Stimulated activated CD4-positive, alpha-beta T cell treated with anti-CD3 and anti-CD28 coated beads, Interleukin-15, amount 100 ng/mL, for 1 hour (primary cell): ENCODE measurements at places on chromosomes 5 and 9.

GRCh38 chr9:97059626-97060025 lies 20.7 kb upstream of the CTSV start:
- no peak for DNase-seq

- DNase-seq: no peak
These were observed 992 bp downstream of the SPACA9 start for GRCh38 chr9:132879457-132880323.

DNA sequence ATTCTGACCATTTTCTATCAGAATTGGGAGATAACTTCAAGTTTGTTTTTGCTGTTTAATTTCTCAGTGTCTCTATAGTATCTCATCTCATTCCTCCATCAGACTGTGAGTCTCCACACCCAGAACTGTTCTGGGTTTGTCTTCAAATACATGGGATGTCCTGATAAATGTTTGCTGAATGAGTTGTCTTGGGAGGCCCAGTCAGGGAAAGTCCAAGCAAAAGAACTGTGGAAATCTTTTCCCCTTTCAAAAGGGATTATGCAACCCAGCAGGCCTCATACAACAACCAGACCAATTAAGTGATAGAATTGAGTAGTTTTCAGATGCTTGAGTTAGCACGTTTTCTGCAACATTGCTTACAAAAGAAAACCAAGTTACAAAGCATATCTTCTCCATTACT lies 324.4 kb downstream of the BRINP1 start:
- no peak for DNase-seq

DNA sequence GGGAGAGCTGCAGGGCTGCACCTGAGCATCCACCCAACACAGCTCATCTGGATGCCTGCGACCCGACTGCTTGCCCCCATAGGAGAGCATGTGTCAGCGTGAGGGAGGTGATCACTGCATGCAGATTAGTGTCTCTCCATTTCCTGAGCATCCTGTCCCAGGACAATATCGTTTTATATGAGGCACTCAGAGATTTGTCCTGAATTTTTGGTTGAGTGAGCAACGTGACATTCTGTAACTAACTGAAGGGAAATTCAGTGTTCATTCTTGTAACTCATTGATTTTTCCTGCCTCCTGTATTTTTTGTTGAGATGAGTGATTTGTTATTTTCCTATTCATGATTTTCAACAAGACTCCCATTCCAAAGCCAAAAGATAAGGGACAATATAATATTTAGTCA lies 20.7 kb upstream of the ANKRD34B start:
- DNase-seq: no peak

- DNase-seq: no peak
These were observed 344.2 kb downstream of the TMEM161B start for GRCh38 chr5:87924436-87924835.

DNA sequence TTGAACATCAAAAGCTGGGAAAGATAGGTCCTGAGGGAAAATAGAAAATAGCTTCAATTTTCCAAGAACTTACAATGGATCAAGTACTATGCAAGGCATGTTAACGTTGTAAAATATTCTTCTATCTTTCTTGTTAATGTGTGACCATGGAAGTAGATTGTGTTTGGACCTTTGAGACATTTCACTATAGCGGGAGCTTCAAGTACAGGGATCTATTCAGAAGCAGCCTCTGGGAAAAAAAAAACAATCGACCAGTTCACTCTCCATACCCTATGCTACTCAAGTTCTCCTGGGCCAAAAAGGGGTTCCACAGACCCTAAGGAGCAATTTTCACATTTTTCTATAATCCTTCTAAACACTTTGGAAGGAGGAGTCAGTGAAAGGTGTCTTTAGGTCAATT lies 54.1 kb upstream of the ATP10B start:
- no peak for DNase-seq

GRCh38 chr5:17620627-17621026 lies 10.4 kb downstream of the TAF11L12 start:
- DNase-seq: no peak

- no peak for DNase-seq
These were observed 7.8 kb downstream of the SH3PXD2B start for GRCh38 chr5:172446336-172447051.

GRCh38 chr5:116502138-116502537 lies 72.5 kb downstream of the SEMA6A start:
- no peak for DNase-seq

DNA sequence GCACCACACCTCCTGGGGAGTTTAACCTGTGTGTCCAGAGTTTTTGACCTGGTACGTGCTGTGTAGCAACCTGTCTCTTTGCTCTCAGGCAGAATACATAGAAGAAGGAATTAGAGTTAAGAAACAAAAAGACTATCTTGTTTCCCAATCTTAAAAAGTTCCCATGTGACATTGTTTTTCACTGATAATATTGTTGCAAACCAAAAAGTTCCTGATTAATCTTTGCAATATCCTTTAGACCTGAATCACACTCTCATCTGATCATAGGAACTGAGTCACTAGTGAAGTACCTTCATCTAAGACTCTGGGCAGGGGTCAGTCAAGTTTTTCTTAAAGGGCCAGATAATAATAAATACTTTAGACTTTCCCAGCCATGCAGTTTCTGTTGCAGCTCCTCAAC lies 35.1 kb downstream of the BASP1 start:
- DNase-seq: no peak

DNA sequence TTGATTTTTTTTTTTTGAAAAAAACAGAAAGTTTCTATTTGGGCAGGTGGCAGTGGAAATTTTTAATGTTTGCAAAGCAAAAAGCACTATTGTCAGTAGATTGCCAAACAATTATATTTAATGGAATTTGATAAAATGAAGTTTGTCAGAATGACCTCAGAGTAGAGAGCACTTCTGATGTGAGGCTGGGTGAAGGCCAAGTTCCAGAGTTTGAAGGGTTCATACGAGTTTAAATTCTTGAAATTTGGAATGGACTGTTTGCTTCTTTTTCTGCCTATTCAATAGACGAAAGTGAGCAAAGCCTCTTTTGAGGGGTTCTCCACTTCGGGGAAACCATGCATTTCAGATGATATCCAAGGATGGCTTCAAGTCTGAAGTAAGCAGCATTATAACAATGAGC lies 7.4 kb downstream of the SHC3 start:
- DNase-seq: no peak

DNA sequence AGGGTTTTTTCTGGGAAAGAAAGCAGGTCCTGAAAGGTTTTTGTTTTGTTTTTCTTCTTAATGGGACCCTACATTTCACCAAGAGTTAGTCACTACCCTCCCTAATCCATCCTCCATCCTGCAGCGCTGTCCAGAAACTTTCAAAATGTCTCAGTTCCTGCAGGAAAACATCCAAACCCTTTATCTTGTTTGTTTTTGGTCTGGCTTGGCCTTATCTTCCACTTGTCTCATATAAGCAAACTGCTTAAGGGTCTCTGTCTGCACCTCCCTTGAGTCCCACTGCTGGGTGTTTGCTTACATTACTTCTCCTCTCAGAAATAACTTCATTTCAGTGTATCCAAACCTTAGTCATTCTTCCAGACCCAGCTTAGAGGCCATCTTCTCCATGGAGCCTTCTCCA lies 11.0 kb upstream of the TRAF1 start:
- no peak for DNase-seq

DNA sequence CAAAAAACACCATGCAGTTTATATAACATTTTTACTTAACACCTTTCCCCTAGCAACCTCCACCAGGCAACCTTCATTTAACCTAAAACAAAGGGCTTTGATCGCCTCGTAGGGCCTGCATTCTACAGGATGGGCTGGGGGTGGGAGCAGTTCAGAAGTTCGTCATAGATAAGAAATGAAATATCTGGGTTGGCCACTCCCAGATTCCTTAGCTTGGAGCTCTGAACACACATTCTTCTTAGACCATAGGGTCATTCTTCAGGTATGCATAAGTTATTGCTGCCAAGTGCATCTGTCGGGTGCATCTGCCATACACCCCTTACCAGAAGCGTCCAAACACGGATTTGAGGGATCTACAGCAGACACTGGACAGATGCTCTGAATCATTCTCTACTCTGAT lies 4.3 kb upstream of the SLC22A5 start:
- DNase-seq: no peak

DNA sequence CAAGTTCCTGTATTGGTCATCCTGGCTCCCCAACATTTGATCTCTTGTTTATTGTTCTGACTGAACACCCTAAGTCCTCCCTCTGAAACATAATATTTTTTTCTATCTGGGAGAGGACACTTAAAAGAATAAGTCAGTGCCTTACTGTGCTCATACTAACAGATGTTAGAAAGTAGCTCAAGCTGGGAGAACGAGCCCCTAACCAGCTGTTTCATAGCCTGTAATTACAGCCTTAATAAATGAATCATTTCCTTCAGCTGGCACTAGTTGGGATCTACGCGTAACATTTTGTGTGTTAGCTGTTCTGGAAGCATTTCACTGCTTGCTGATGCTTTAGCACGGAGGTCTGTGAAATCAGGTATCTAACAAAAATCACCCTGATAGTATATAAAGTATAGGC lies 345.9 kb upstream of the RIOK2 start:
- DNase-seq: no peak

GRCh38 chr9:26975728-26976707 lies 19.8 kb downstream of the IFT74 start:
- no peak for DNase-seq

GRCh38 chr5:88544136-88544645 lies 275.5 kb upstream of the TMEM161B start:
- no peak for DNase-seq

GRCh38 chr5:154686490-154686889 lies 68.7 kb upstream of the LARP1 start:
- no peak for DNase-seq

- DNase-seq: no peak
These were observed 13.3 kb downstream of the SLC6A3 start for GRCh38 chr5:1431896-1432295.

DNA sequence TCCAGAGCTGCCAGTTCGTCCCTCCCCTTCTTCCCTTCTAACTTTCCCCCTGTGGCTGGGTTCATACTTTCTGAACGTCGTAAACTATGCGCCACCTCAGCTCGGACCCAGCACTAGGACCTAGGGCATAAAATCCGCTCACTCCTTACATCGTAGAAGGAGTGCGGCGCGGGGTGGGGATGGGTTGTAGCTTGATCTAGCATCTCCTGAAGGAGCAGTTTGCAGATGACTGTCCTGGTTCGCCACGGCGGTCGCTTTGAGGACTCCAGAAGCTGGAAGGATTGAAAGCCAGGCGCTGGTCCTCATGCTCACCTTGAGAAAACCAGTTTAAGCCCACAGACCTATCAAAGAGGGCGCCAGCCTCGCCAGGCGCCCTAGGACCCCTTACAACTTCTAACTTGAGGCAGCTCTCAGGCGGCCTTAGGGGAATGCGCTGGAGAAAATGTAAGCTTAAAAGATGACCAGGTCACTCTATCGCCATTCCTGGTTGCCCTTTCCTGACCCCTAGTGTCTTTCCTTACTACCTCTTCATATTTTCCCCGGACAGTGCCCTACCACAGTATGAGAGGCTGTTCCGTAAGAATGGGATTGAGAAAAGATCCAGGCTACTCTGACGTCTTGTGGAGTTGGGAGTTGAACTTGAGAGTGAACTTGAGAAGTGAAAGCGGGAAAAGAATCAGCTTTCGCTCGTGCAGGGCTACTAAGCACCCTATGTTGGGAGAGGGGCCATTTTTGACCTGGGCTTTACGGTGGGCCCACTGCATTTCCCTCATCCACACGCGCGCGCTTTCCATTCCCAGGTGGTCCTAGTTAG lies 2.8 kb downstream of the RORB start:
- DNase-seq: no peak

DNA sequence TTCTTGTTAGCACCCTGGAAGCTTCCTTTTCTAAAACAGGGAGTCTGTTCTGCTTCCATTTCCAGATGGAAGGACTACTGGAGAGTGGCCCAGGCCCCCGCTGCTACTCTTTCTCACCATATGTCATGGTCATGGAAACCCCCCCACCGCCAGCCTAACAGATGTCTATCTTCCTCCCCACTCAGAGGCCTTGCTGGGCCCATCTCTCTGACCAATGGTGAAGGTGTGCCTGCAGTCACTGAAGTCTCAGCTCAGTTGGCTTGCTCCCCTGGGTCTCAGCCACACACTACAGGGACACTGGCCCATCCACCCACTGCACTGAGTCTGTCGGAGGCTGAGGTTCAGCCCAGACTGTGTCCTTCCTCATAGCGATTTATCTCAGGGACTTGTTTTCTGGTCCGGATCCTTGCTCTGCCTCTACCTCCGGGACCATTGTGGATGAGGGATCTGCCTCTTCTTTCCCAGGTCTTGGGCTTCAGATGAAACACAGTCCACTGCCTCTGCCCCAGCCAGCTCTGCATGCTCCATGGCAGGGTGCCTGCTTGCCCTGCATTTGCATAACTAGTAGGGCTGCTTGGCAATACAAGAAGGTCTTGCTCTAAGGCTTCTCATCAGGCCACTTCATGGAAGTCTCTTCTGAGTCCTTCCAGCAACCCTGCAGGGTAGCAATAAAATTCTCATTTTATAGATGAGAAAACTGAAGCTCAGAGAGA lies 30.8 kb downstream of the GALNT12 start:
- no peak for DNase-seq

DNA sequence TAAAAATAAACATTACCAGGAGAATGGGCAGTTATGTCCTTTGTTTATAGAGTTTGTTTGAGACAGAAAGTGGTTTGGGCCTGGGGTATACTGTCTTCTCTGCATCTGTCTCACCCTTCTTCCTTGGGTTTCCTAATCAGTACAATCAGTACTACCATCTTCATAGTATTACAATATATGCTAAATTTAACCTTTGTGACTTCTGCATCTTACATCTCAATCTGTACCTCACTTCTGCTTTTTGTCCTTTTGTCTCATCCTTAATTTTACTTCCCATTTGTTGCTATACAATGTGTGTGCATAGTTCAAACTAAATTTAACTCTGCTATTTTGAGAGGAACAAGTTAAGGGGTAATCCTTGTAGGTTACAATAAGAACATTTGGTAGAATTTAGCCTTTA lies 19.6 kb downstream of the FBXO38 start:
- no peak for DNase-seq

- no peak for DNase-seq
These were observed 3.6 kb downstream of the SYNPO start for GRCh38 chr5:150644058-150644457.

- no peak for DNase-seq
These were observed 91.8 kb upstream of the GLRA1 start for GRCh38 chr5:152016421-152016820.

DNA sequence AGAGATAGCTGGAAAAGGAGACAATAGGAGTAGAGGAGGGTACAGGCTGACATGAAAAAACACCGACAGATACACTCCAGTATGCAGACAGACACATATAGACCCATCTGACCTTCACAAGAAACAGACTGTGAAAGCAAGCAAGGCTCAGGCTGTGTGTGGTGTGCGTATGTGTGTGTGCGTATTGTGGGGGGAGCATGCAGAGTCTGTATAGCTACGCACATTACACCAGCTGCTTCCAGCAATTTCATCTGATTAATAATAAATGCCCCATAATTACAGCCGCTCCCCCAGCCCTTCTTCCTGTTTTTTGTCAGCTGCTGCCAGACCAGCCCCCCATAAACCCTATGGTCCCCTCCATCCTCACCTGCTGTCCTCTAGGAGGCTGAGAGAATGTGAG lies 6.7 kb downstream of the CNTFR start:
- no peak for DNase-seq

- no peak for DNase-seq
These were observed 19.4 kb downstream of the CCDC171 start for GRCh38 chr9:15572200-15572770.

GRCh38 chr5:149072376-149072775 lies 9.5 kb upstream of the SH3TC2 start:
- no peak for DNase-seq
